ENCODE measurements at places on chromosomes 2 and 18.
A peak's percentile ranks its signal among the peaks of the same experiment; 100 is the strongest.

GRCh38 chr2:17599617-17600016, 59.1 kb downstream of the VSNL1 start:
- DNase-seq: no peak

DNA sequence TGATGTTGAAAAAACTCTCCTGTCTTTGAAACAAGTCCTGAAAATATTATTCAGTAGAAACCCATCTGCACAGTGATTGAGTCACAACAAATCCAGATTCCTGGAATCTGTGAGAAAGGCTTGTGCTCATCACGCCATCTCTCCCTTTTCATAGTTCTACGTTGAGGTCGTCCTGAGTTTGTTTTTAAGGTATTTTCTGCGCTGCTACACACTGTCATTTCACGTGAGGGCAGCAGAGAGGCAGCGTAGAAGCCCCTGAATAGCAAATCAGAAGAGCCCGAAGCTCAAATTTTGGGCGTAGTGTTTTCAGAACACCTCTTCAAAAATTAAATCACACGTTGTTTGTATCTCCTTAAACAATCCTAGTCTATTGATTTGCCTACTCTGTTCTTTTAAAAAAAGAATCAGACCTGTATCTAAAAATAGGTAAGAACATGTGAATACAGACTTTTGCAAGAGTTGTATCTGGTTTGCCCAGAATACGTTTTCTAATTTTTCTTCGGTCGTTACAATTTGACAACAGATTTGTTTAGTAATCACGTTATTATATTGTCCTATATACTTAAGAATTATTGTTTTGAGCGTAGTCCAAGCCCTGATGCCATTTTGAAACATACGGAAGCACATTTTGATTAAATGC, 61.6 kb upstream of the SLC38A11 start:
- peak; percentile 75 for DNase-seq

DNA sequence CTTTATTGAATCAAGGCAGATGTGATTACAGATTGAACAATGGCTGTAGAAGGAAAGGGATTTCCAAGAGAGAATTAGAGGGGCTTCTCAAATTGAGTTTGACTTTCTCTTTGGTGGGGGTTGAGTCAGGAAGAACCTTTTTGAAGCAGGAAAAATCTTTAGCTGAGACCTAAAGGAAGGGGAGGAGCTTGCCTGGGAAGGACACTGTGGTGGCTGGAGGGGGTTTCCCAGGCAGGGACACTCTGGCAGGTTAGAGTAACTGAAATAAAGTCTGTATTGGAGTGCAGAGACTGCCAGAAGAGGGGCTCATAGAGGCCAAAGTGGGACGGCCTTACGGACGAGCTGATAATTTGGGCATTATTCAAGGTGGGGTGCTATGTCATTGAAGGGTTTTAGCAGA, 69.3 kb downstream of the NEDD4L start:
- DNase-seq: no peak

GRCh38 chr2:19435815-19436214, 77.4 kb upstream of the OSR1 start:
- DNase-seq: no peak

GRCh38 chr2:106124106-106124756, 69.9 kb downstream of the UXS1 start:
- no peak for DNase-seq

GRCh38 chr18:36756242-36756641, 72.6 kb downstream of the TPGS2 start:
- no peak for DNase-seq

GRCh38 chr2:79275863-79276262, 116.3 kb upstream of the REG3A start:
- DNase-seq: no peak

DNA sequence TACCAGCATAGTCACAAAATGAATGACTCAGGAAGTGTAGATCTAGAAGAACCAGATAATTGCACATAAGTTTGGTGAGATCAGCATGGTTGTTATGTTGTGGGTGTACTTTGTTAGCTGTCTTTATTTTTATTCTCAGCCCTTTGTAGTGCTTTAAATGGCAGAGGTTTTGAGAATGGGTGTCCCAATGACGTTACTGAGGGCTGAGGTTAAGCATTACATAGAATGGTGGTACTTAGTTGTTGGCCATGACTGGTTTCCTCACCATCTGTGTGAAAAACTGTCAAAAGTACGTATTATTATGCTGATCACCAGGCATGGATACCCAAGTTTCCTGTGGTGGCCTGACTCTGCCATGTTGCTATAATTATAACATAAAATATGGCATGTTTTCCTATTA, 165.8 kb downstream of the UBE2E3 start:
- no peak for DNase-seq

GRCh38 chr2:127125821-127126220, 18.9 kb upstream of the BIN1 start:
- no peak for DNase-seq

- DNase-seq: no peak
Observed at GRCh38 chr2:217835931-217836891, 166.6 kb downstream of the TNS1 start.

- DNase-seq: no peak
Observed at GRCh38 chr18:2513616-2514015, 57.7 kb downstream of the METTL4 start.

GRCh38 chr18:80104364-80104779, 4.7 kb upstream of the ADNP2 start:
- DNase-seq: no peak

- no peak for DNase-seq
Observed at GRCh38 chr2:168654705-168655104, 147.7 kb upstream of the NOSTRIN start.

DNA sequence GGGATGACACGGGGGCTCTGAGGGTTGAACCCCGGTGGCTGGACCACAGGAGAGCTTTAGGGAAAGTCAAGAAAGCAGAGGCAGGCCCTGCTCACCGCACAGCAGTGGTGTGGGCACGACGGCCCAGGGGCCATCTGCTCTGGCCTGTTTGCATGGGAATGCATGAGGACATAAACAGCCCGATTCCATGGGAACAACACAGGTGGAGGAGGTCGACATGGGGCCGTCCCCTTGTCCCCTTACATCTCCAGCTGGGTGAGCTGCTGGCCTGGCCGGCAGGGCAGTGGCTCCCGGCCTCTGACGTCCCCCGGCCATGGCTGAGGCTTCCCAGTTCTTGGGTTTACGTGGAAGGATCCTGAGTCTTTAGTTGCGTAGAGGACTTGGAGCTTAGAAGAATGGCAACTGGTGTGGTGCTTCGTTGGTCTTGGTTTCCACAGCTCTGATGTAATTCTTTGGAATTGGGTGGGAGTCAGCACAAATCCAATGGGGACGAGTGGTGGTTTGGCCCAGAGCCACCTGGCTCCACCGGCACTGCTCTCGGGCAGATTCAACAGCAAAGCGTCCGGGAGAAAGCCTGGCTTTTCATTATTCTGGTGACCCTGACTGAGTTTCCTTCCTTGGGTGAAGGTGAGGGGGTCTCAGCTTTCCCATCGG, 98.3 kb upstream of the HDAC4 start:
- DNase-seq: no peak

GRCh38 chr18:11089931-11090715, 59.2 kb downstream of the PIEZO2 start:
- DNase-seq: no peak

GRCh38 chr2:128736689-128737545, 418.2 kb upstream of the HS6ST1 start:
- peak; percentile 28 for DNase-seq

GRCh38 chr18:12990641-12990966, 558 bp upstream of the CEP192 start:
- no peak for DNase-seq

DNA sequence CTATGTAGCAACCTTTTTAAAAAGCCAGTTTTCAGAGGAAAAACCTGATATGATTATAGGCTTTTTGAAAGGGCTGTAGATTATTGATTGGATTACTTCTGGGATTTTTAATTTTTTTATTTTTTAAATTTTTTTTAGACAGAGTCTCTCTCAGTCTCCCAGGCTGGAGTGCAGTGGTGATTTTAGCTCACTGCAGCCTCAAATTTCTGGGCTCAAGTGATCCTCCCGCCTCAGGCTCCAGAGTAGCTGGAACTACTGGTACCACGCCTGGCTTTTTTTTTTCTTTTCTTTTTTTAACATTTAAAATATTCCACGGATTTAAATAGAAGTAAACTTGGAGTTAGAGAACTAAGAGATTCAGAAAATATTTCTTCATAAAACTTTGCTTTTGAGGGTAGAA, 1.2 kb downstream of the MRPL19 start:
- DNase-seq: no peak

GRCh38 chr2:99153921-99154604, 679 bp downstream of the TSGA10 start:
- no peak for DNase-seq

DNA sequence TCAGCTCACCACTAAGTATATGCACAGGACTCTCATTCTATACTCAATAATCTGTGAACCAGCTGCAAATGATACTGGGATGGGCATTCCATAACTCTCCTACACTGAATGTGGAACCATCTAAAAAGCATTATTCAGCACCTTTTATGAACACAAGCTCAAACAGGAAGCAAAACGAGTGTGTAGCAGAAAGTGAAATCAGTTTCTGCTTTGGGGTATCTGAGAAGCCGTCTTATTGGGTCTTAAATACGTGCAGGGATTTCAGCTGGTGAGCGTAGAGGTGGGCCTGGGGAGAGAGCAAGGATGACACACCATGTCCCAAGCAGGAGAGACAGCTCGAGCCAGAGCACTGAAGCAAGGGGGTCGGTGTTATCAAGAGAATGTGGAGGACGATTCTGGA, 120.0 kb upstream of the TTN start:
- no peak for DNase-seq

- DNase-seq: no peak
Observed at GRCh38 chr18:73717570-73717969, 430.1 kb downstream of the FBXO15 start.

GRCh38 chr2:47046271-47046670, 108.8 kb downstream of the STPG4 start:
- peak; percentile 91 for DNase-seq

- DNase-seq: no peak
Observed at GRCh38 chr18:32267463-32267862, 77.6 kb downstream of the MEP1B start.

DNA sequence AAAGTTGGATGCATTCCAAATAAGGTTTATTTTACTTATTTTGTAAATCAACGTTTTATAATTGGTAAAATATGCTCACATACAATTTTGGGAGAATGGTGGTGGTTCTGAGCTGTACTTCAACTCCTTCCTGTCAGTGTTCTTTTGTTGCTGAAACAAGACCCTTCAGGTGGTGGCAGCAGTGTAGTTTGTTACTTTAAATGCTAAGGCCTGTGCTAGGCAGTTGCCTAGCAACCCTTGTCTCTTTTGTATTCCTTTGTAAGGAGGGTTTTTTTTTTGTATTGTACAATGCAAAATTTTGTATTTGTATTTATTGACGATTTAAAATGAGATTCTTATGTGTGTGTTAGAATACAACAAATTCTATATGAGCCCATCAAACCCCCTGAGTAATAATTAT, 166.0 kb upstream of the FAM98A start:
- DNase-seq: peak; percentile 7

GRCh38 chr2:53317861-53318260, 449.7 kb upstream of the CHAC2 start:
- no peak for DNase-seq

DNA sequence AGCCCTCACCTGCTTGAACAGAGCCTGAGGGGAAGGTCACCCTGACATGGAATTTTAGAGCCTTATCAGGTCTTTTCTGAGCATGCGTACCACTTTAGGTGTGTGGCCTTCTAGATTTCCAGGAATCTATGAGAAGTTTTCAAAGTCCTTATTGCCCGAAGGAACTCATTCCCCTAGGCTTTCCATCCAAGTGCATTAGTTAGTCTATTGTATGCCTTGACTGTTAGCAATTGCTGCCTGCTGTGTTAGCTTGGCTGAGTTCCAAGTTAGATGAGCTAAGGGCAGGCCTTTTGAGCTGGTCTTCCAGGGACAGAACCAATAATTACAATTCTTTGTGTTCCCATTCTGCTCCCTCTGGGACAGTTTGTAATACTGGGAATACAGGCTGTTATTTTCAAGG, 30.8 kb upstream of the PUM2 start:
- DNase-seq: peak; percentile 60

- DNase-seq: no peak
Observed at GRCh38 chr2:56582570-56582969, 398.8 kb downstream of the CCDC85A start.

GRCh38 chr18:57856557-57857280, 53.6 kb upstream of the ATP8B1 start:
- no peak for DNase-seq

DNA sequence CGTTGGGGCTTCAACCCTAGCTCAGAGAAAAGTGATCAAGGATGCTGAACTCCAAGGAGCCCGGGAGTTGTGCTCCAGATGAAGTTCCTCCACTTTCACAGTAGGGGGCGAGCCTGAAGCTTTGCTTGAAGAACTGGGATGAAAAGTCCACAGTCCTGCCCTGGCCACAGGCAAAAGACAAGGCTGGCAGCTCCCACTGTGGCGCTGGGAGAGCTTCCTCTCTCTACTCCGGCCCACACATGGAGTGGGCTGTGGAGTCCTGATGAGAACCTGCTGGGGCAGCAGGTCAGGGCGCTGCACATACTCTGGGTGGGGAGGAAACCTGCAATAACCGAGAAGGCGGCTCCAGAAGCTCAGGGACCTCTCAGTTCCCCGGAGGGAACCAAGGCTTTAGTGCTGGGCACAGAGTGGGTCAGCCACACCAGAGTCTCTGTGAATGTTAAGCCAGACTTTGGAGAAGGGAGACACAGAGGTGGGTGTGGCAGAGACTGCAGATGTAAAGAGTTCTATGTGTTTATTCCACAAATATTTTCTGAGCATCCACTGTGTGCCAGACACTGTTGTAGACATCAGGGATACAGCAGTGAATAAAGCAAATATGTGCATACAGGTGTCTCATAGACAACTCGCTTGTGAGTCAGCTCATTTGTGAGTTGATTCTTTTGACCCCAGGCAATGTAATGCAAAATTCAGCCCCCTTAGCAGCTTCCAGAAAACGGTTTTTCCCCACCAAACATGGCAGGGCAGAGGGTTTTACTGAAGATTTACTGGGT, 48.0 kb upstream of the MRPL33 start:
- peak; percentile 76 for DNase-seq

GRCh38 chr2:75090770-75091515, 108.4 kb downstream of the TACR1 start:
- no peak for DNase-seq

DNA sequence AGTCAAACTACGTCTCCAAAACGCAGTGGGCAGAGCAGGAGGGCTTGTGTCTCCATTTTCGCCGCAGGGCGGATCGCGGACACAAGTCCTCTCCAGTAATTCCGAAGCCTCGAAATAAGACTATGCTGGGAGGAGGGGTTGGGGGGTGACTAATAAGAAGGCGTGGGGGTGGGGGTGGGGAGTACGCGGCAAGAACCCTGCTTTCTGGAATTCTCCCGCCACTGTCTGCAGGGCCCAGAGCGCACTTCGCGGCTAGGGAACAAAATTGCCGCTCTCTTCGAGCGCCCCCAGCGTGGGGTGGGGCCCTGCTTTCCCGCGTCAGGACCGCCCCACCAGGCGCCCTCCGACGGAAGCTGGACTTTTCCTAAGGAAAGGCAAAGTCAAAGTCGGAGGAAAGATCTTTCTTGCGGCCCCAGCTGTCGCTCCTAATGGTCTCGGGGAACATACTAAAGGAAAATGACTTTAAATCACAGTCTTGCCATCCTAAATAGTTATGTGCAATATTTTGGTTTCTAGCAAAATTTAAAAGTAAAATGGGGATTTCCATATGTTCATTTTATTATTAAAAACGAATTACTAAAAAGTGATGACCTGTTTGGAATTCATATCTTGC, 11.9 kb downstream of the NR4A2 start:
- no peak for DNase-seq

GRCh38 chr2:95329891-95330793, 33.0 kb downstream of the KCNIP3 start:
- peak; percentile 39 for DNase-seq

- no peak for DNase-seq
Observed at GRCh38 chr18:45580127-45580526, 35.1 kb upstream of the SLC14A2 start.

- no peak for DNase-seq
Observed at GRCh38 chr18:33532978-33533377, 45.0 kb upstream of the ASXL3 start.
